ENCODE measurements at places on chromosomes 7 and 10. TPM values are rescaled to one million over a fixed set of nuclear protein-coding genes. Genes with fewer than 3 reads are reported as not detected.

The MAGI2 gene
- 3.6 TPM for total RNA-seq

The FUOM gene
- total RNA-seq, result 9.3 TPM

The TFPI2 gene
- total RNA-seq, result 1.4 TPM

The ZC3HAV1L gene
- total RNA-seq, result 3.1 TPM

The C10orf143 gene
- 1.3 TPM for total RNA-seq

The SPDYE8 gene
- not detected for total RNA-seq

The PAPOLB gene
- total RNA-seq, result 0.05 TPM

The SAMD9 gene
- total RNA-seq, result 3.5 TPM

The NPC1L1 gene
- not detected for total RNA-seq

The CYP26C1 gene
- total RNA-seq, result not detected

The MMRN2 gene
- 31.3 TPM for total RNA-seq

The HHEX gene
- total RNA-seq, result 2.7 TPM

The C10orf90 gene
- total RNA-seq, result not detected

The TAS2R4 gene
- total RNA-seq, result 0.20 TPM

The CARD11 gene
- total RNA-seq, result 0.37 TPM

The LRRC61 gene
- 3.7 TPM for total RNA-seq

The CHST3 gene
- total RNA-seq, result 18.5 TPM

The SLC16A9 gene
- 0.40 TPM for total RNA-seq

The CCDC146 gene
- total RNA-seq, result 11.0 TPM

The MSMB gene
- not detected for total RNA-seq

The HOXA1 gene
- not detected for total RNA-seq

The NUTM2B gene
- total RNA-seq, result 1.2 TPM

The TMEM254 gene
- 6.9 TPM for total RNA-seq

The ZCCHC24 gene
- 49.0 TPM for total RNA-seq

The C10orf67 gene
- total RNA-seq, result 0.62 TPM

The GIMAP8 gene
- total RNA-seq, result 16.2 TPM

The IFIT2 gene
- total RNA-seq, result 7.0 TPM

The CLDN4 gene
- not detected for total RNA-seq

The CALY gene
- total RNA-seq, result not detected

The NACAD gene
- 3.5 TPM for total RNA-seq

The TRPV5 gene
- total RNA-seq, result not detected

The CFAP58 gene
- total RNA-seq, result 1.2 TPM

The RNF148 gene
- total RNA-seq, result 0.22 TPM

The SLC25A13 gene
- total RNA-seq, result 13.7 TPM

The EGFR gene
- 11.2 TPM for total RNA-seq

The DNAH11 gene
- 0.12 TPM for total RNA-seq

The LEP gene
- 0.42 TPM for total RNA-seq

The GRID1 gene
- total RNA-seq, result 2.4 TPM

The EBLN1 gene
- total RNA-seq, result not detected

The PSMA2 gene
- total RNA-seq, result 90.1 TPM

The NRG3 gene
- total RNA-seq, result 0.15 TPM

The PODXL gene
- 61.2 TPM for total RNA-seq

The DDC gene
- total RNA-seq, result not detected

The CALCR gene
- not detected for total RNA-seq

All from left ventricle myocardium superior (tissue), 1 donor.